Suprapubic skin (tissue), 4 donors: ENCODE measurements at places on chromosomes 3 and 15. TPM values are rescaled to one million over a fixed set of nuclear protein-coding genes. Genes with fewer than 3 reads are reported as not detected.

Gene TGM4
- total RNA-seq = not detected

Gene LRRC31
- 0.32 TPM for total RNA-seq

Gene GPR62
- total RNA-seq = not detected

Gene PLA2G4D
- 15.0 TPM for total RNA-seq

Gene SLC2A2
- not detected for total RNA-seq

GRCh38 chr3:96966181-96966929 is 152.0 kb downstream of the EPHA6 start:
- no peak for DNase-seq

GRCh38 chr15:91208371-91208770 is 108.3 kb downstream of the SV2B start:
- no peak for DNase-seq

DNA sequence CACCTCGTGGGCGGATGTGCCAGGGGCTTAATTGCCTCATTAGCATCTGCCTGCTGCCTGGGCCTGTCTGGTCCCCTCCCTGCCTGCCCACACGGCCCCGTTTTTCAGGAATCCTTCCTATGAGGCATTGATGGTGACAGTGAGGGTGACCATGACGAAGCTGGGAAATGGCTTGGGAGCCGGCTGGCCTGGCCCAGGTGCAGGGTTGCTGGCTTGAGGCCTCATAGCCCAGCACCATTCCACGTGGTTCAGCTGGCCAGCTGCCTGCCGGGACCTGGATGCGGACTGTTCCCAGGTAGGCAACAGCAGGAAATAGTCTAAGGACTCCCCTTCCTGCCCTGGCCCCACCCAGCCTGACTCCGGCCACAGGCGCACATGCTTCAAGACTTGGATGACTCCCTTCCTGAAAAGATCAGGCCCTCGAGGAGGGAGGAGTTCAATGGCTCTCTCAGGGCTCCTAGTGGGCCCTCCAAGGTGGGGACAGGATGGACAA is 8.9 kb upstream of the DUSP7 start:
- DNase-seq = no peak

DNA sequence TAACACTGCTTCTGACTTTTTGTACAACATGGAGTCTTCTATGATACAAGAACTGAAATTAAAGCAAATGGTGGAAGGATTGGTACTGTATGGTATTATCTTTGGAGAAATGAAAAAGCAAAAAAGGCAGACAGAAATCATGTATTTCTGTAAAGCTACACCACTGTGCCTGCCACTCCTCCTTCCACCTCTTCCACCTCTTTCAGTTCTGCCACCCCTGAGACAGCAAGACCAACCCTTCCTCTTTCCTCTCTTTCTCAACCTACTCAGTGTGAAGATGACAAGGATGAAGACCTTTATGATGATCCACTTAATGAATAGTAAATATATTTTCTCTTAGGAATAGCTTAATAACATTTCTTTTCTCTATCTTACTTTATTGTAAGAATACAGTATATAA is 57.0 kb downstream of the CD200 start:
- DNase-seq = no peak

DNA sequence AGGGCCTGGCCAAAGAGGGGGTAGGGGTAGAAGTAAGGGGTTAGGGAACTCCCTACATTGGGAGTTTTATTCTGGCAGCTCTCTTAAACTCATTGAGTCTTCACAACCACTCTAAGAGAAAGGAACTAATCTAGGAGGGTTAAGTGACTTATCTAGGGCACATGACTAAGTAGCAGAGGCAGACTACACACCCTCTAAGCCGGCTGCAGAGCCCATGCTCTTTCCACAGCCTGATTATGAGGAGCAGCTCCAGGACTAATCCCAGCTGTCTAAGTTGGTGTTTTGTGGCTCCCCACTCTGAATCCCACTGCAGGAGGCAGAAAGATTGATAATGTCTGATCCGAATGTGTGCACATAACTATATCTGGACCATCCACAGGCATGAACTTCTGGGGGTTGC is 374.6 kb downstream of the EPHB1 start:
- DNase-seq = no peak

- no peak for DNase-seq
Measured at GRCh38 chr15:99604865-99605264, 39.1 kb downstream of the MEF2A start.

DNA sequence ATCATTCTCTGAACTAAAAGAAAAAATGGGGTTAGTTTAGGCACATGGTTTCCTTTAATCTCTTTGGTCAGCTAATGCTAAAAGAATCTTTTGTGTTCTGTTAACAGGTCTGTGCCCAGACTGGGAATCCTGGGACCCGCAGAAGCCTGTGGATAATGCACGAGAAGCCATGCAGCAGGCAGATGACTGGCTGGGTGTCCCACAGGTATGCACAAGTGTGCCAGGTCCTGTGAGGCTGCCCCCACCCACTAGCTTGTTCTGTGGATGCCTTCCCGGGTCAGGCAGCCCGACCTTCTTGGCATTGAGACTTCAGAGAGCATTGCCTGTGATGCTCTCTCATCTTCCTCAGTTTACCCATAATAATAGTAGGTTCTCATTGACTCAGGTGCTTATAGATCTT is 70.4 kb downstream of the FLNB start:
- no peak for DNase-seq
